ENCODE measurements at places on chromosomes 12 and 14. TPM values are rescaled to one million over a fixed set of nuclear protein-coding genes. Genes with fewer than 3 reads are reported as not detected.

The ADAM21 gene
- total RNA-seq, result 0.34 TPM

The DNAI7 gene
- total RNA-seq, result 0.12 TPM

The TAS2R20 gene
- total RNA-seq, result 1.0 TPM

The CLEC2A gene
- not detected for total RNA-seq

The WBP11 gene
- total RNA-seq, result 28.0 TPM

The SIX1 gene
- total RNA-seq, result 0.20 TPM

The AVPR1A gene
- total RNA-seq, result not detected

The POU6F1 gene
- total RNA-seq, result 3.3 TPM

The SPIC gene
- total RNA-seq, result not detected

The SPPL3 gene
- total RNA-seq, result 13.6 TPM

The REM2 gene
- not detected for total RNA-seq

The REC8 gene
- 1.1 TPM for total RNA-seq

The CLBA1 gene
- 6.6 TPM for total RNA-seq

The SRRM4 gene
- total RNA-seq, result not detected

The CCDC175 gene
- not detected for total RNA-seq

The P2RX2 gene
- total RNA-seq, result not detected

The KRT6A gene
- 14.0 TPM for total RNA-seq

The HOXC12 gene
- total RNA-seq, result not detected

The APOF gene
- not detected for total RNA-seq

The SLC25A47 gene
- total RNA-seq, result not detected

The GPR162 gene
- total RNA-seq, result 1.0 TPM

The CAPZA3 gene
- total RNA-seq, result not detected

The WSCD2 gene
- not detected for total RNA-seq

The SMIM41 gene
- not detected for total RNA-seq

The ADIPOR2 gene
- total RNA-seq, result 24.5 TPM

The POTEM gene
- total RNA-seq, result not detected

The PTPRQ gene
- total RNA-seq, result 0.10 TPM

The NELL2 gene
- 0.49 TPM for total RNA-seq

The CLEC7A gene
- total RNA-seq, result not detected

The PHLDA1 gene
- 32.4 TPM for total RNA-seq

The RNU7-1 gene
- total RNA-seq, result not detected

The NXPH4 gene
- 17.6 TPM for total RNA-seq

The KRT3 gene
- not detected for total RNA-seq

The PIWIL1 gene
- not detected for total RNA-seq

The TAS2R43 gene
- not detected for total RNA-seq

The GDF3 gene
- total RNA-seq, result not detected

The OR6C4 gene
- total RNA-seq, result not detected

The TMTC2 gene
- 14.1 TPM for total RNA-seq

The CD4 gene
- total RNA-seq, result 0.75 TPM

The PDE6H gene
- not detected for total RNA-seq

The MOK gene
- total RNA-seq, result 19.2 TPM

The CCDC38 gene
- total RNA-seq, result not detected

The MYF5 gene
- total RNA-seq, result not detected

The E2F7 gene
- total RNA-seq, result 0.44 TPM

The KCNC2 gene
- not detected for total RNA-seq

The RASSF8 gene
- 56.6 TPM for total RNA-seq

The NYNRIN gene
- total RNA-seq, result 9.5 TPM

The PITPNM2 gene
- 3.3 TPM for total RNA-seq

The RAD9B gene
- not detected for total RNA-seq

The CACNA1C gene
- 8.2 TPM for total RNA-seq

The CFAP54 gene
- 0.12 TPM for total RNA-seq

The INHBC gene
- total RNA-seq, result not detected

The GPRC5A gene
- total RNA-seq, result 2.6 TPM

The SSPN gene
- total RNA-seq, result 7.2 TPM

The GPX2 gene
- total RNA-seq, result not detected

The LALBA gene
- not detected for total RNA-seq

The RIPK3 gene
- 2.2 TPM for total RNA-seq

The TAS2R50 gene
- total RNA-seq, result 2.1 TPM

The SLCO1B1 gene
- total RNA-seq, result not detected
